ENCODE measurements at places on chromosomes 7 and 10. TPM values are rescaled to one million over a fixed set of nuclear protein-coding genes. Genes with fewer than 3 reads are reported as not detected.

Gene DOCK4
- total RNA-seq = 14.2 TPM

- no peaks in the 10 kb centered on the region for H3K36me3 ChIP-seq
These were observed 913 bp downstream of the ADCYAP1R1 start for GRCh38 chr7:31052841-31053601.

Gene TACC2
- 2.9 TPM for total RNA-seq

Gene SNX8
- 7.7 TPM for total RNA-seq

GRCh38 chr10:56028298-56029132, 332.5 kb downstream of the ZWINT start:
- no peaks in the 10 kb centered on the region for H3K36me3 ChIP-seq
- no peak overlapping the region for H3K4me3 ChIP-seq
- no peaks in the 10 kb centered on the region for H3K4me1 ChIP-seq
- H3K27ac ChIP-seq = no peak overlapping the region
- no peak for DNase-seq

- H3K4me1 ChIP-seq = peaks cover 8% of the 10 kb centered on the region
- no peak overlapping the region for H3K27ac ChIP-seq
These were observed 87.9 kb downstream of the KMT2E start for GRCh38 chr7:105101864-105102263.

- H3K4me3 ChIP-seq = no peak overlapping the region
- H3K36me3 ChIP-seq = no peaks in the 10 kb centered on the region
- H3K4me1 ChIP-seq = no peaks in the 10 kb centered on the region
- H3K27ac ChIP-seq = no peak overlapping the region
These were observed 630.8 kb downstream of the ANKRD7 start for GRCh38 chr7:118855290-118855689.

Gene NDUFB8
- 98.3 TPM for total RNA-seq

DNA sequence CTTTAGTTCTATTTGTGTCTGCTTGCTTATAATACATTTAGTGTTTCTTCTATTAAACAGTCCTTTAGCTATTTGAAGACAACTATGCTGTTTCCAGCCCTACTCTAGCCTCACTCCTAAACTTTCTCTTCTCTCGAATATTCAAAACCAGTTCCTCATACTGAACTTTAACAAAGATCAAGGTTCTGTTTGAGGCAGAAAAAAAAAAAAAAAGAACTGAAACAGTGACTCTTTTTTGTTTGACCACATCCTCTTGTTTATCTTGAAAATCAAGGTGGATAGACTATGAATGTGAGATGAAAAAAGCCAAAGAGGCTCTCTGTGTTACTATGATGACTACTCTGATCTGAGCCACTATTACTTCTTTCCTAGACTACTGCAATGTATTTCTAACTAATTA, 154.3 kb downstream of the ZNF365 start:
- no peak for DNase-seq
- H3K4me1 ChIP-seq = no peaks in the 10 kb centered on the region
- no peaks in the 10 kb centered on the region for H3K27me3 ChIP-seq
- H3K27ac ChIP-seq = no peak overlapping the region
- no peak overlapping the region for H3K4me3 ChIP-seq
- no peaks in the 10 kb centered on the region for H3K36me3 ChIP-seq

DNA sequence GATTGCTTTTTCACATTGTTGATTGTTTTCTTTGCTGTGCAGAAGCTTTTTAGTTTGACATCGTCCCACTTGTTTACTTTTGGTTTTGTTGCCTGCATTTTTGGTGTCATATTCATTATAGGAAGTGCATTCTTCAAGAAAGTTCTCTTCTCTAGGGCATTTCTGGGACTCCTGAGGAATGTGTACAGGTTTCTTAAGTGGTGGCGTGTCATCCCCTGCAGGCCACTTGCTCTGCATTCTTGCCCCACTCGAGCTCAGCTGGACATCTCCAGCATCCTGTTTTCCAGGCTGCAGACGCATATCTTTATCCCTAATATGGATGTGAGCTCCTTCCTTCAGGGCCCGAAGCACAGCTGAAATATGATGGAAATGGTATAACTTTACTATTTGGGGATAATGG, 255.6 kb upstream of the HABP2 start:
- H3K27ac ChIP-seq = no peak overlapping the region
- no peaks in the 10 kb centered on the region for H3K4me1 ChIP-seq

GRCh38 chr7:70694971-70695794, 436.8 kb upstream of the GALNT17 start:
- peak overlapping the region; percentile 90 for H3K4me3 ChIP-seq
- no peaks in the 10 kb centered on the region for H3K27me3 ChIP-seq
- H3K4me1 ChIP-seq = peaks cover 4% of the 10 kb centered on the region
- H3K36me3 ChIP-seq = no peaks in the 10 kb centered on the region
- peak; percentile 19 for DNase-seq

- H3K27ac ChIP-seq = no peak overlapping the region
- no peak for DNase-seq
- H3K36me3 ChIP-seq = peaks cover 12% of the 10 kb centered on the region
- H3K4me1 ChIP-seq = peaks cover 24% of the 10 kb centered on the region
- H3K27me3 ChIP-seq = no peaks in the 10 kb centered on the region
These were observed 5.2 kb downstream of the EGFR start for GRCh38 chr7:55023841-55024505.

Data from IMR-90 (cell line).